ENCODE measurements at places on chromosomes 12 and 14.

DNA sequence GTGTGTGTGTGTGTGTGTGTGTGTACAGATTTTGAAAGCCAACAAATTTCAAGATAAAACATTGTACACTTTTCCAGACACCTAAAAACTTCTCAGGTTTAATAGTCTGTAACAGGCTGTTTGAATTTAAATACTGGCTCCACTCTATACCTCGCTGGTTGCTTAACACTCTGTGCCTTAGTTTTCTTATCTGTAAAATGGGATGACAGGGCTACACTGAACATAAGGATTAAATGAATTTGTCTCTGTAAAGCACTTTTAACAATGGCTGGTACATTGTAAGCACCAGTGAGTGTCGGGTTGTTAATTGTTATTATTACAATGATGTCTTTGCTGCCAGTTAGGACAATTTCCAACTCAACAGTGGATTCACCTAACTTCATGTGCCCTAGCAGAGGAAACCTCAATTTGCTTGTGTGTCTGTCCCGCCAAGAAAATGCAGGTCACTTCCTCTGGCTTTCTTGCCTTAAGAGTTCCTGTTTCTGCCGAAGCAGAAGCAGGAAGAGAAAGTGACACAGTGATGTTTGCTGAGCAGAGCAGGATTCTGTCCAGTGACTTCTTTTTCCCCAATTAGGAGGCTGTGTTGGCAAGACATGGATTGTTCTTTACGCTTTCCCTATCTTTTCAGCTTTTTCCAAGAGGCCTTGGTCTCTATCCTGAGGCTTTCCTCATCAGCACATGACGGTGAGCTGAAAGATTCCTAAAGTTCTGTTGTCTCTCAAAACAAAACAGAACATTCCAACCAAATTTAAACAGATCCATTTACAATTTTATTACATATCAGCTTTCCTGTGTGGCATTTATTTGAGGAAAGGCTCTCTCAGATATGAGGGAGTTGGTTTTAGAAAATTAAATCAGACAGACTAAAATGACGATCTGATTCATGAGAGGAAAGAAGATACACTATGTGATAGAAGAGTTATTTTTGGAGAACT is 154.1 kb upstream of the ATP2B1 start:
- no peak for DNase-seq

- DNase-seq, result no peak
Observed at GRCh38 chr12:118980407-118981014, 830 bp upstream of the SRRM4 start.

GRCh38 chr14:53638966-53639365 is 317.7 kb downstream of the BMP4 start:
- DNase-seq, result no peak

DNA sequence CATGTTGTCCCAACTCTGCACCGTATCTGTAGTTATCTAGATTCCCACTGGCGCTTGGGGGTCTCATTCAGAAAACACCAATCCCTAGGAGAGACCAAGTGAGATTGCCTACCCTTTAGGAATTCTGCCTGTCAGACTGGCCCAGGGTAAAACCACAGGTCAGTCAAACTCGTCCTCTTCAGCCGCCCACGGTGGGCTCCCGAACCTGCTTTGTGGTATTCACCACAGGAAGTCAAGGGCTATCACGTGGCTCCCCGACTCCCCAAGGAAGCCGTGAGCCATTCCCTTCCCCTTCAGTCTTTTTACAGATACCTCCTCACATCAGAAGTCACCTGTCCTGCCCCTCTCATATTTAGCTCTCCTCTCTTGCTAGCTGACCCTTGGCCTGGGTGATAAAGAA is 159.9 kb downstream of the EGLN3 start:
- no peak for DNase-seq

- DNase-seq, result no peak
Observed at GRCh38 chr12:113359133-113359938, 949 bp downstream of the PLBD2 start.

DNA sequence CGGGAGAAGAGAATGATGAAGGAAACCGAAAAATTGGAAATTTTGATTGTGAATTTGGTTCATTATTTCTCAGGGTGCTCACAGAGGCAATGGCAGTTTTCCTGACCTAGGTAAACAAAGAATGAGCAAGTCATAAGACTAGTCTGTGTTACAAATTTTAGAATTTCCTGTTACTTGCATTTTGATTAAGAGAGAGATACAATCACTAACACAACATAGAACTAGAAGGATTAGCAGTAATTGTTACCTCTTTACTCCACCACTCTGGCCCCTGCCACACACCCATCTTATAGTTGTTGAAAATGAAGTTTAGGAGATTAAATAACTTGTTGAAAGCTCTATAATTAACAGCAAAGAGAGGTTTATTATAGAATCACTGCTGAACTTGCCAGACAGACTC is 62.0 kb downstream of the CATSPERB start:
- DNase-seq, result no peak

DNA sequence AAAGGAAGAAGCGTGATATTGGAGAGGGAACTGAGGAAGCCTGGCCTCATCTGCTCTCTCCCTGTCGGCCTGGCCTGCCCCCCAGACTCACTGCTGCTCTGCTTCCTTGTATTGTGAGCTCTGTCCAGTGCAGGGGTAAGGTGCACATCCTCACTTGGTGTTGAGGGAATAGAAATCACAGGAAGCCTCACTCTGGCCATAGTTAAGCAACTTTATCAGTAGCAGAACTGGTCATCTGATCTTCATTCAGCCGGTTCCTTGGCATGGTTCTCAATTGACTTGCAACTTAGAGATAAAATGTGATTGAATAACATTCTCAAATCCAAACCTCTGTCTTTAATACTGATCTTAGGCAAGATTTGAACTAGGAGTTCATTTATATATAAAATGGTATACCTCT is 11.5 kb upstream of the CCDC175 start:
- DNase-seq, result no peak

GRCh38 chr12:63196168-63196567 is 45.2 kb upstream of the AVPR1A start:
- no peak for DNase-seq

GRCh38 chr12:127722611-127723010 is 544.4 kb upstream of the TMEM132C start:
- no peak for DNase-seq

DNA sequence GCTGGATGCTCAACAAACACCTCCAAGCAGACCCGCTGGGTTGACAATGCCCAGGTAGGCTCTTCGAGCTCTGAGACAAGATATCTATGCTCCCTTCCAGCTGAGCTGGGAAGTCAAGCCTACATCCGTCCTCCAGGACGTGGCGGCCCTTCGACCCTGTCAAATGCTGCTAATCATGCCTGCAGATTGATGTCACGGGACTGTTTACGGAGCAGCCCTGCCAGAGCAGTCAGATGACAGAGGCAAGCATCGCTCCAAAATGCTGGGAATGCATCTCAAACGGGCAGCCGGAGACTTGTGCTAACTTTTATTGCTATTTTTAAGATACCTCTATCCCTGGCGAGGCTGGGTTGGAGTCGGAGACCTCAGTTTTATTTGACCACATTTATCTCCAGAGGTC is 139.2 kb downstream of the NTF3 start:
- no peak for DNase-seq

DNA sequence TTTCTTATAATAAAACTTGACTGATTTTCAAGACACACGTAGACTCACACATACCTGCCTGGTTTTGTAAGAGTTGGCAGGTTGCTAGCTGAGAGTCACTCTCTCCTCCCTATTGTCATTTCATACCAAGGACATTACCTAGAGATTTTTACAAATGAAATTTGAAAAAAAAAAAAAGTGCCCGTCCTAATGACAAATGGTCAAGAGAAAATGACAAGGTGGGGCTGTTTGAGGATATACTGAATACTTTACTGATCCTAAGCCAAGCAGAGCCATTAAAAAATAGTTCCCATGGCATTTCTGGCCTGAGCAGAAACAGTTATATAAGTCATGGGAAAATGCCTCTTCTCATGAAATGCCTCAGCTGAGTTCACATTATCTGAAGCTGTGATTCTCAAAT is 150.2 kb downstream of the DYRK2 start:
- DNase-seq, result no peak

GRCh38 chr12:46222636-46223035 is 46.2 kb downstream of the SLC38A1 start:
- DNase-seq, result no peak

DNA sequence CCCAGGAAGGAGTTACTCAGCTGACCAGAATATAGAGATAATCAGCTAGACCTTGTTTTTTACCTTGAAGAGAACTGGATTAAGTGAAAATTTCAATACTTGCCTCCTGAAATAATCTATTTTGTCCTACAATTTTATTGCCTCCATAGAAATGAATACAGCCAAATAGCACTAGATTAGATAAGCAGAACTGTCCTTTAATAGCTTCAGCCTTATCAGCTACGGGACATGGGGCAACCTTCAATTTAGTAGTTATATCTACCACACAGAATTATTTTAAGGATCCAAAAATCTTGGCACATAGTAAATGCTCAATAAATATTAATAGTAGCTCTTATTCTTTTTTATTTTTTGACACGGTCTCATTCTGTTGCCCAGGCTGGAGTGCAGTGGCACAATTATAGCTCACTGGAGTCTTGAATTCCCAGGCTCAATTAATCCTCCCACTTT is 67.2 kb upstream of the PLEKHG3 start:
- DNase-seq, result no peak

DNA sequence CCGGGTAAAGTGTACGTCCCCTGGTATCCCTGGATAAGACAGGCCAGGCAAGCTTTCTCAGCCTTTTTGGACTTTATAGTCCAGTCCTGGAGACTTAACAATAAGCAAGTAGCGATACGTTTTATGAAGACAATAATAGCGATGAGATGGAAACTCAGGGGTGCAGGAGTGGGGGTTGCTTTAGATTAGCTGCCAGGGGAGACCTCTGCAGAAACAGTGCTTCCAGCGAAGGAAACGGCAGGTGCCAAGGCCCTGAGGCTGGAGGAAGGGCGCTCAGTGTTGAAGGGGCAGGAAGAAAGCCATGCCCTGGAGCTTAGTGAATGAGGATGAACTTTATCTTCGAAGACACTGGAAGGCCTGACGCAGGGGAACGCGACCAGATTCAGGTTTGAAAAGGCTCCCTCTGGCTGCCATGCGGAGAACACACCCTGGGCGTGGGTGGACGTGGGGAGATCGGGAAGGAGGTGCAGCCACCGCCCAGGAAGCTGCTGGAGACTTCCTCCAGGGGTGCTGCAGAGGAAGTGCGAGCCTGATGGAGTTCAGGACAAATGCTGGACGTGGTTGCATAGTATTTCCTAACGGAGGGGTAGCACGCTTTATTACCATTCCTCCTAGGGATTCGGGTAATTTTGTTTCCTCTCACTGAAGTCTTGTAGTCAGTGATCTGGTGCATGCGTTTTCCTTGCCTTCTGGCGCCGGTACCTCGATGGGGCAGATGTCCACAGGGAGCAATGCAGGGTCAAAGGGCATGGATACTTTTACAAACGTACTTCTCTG is 26.1 kb upstream of the UBC start:
- DNase-seq, result no peak

DNA sequence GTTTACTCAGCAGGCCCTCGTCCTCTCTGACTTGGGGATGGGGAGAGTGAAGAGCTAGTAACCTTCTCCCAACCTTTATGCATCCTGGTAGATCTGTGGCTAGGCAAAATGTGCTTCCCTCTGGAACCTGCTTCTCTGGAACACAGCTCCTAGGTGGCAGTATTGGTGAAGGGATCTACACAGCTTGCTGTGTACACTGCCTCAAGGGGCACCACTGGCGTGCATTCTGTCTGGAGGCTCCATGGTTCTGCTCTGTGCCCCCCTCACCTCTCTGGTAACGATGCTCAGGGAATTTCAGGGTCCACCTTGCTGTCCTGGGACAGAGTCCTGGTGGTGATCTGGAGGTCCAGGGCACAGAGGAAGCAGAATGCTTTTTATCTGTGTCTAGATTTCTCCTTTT is 43.5 kb upstream of the KCNA5 start:
- peak; percentile 30 for DNase-seq

GRCh38 chr12:81956468-81956860 is 197.3 kb upstream of the PPFIA2 start:
- no peak for DNase-seq

DNA sequence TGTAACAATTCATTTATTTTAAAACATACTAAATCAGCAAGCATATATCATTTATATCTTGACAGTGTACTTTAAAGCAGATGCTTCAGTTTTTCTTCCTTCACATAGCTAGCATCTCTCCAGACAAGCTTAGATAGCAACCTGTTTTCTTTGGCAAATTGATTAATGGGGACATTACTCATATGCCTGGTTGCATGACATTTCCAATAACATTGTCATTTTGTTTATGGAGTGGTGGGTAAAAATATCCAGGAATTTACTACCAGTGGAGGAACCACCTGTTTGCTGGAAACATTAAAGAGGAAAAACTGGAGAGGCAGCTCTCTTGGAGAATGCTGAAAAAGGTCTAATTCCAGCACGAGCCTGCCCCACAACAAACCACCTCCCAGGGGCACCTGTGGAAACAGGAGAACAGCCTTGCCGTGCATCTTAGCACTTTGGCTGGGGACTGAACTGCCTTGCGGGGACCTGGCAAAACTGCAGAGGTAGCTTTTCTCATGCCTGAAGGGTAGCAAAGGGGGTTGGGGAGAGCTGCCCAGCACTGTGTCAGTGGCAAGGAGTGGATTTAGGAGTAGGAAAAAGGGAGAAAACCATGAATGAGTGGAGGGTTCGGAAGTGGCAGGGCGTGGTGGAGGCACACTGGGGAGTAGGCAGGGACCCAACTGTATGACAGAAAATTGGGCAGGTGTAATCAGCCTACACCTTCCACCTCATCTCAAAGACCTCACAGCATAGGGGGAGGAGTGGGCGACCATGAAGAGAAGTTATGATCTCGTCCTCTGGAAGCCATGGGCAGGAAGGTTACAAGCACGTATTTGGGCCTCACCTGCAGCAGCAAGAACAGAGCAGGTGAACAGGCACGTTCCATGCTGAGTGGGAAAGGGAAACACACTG is 11.7 kb upstream of the CREBL2 start:
- DNase-seq, result no peak

DNA sequence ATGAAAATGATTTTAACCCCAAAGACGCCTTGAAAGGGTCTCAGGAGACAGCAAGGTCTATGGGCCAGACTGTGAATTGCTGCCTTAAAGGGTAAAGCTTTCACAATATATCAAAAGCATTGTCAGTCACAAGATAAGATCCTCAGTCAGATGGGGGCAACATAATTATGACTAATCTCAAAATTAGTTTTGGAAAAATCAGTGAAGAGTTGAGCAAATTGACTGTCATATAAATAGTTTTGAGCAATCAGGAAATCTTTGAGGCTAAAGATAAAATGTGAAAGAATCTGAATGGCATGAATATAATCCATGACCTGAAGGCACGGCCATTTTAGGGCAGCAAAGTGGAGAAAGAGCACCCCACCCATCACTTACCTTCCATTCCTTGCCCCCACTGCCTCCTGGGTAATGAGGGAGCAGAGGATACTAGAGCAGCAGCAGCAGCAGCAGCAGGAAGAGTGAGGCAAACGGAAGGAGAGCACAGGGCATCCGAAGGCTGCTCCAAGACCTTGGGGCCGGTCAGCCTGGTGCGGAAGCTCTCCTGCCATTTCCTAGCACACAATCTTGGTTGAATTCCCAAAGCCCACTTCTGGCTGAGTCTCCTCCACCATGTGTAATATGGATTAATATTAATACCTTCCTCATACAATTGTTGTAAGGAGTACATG is 7.0 kb downstream of the STON2 start:
- no peak for DNase-seq

GRCh38 chr12:15767301-15767700 is 21.9 kb downstream of the EPS8 start:
- peak; percentile 11 for DNase-seq

Measured in NCI-H2081 (cell line).